ENCODE measurements at places on chromosomes 5 and 9.

DNA sequence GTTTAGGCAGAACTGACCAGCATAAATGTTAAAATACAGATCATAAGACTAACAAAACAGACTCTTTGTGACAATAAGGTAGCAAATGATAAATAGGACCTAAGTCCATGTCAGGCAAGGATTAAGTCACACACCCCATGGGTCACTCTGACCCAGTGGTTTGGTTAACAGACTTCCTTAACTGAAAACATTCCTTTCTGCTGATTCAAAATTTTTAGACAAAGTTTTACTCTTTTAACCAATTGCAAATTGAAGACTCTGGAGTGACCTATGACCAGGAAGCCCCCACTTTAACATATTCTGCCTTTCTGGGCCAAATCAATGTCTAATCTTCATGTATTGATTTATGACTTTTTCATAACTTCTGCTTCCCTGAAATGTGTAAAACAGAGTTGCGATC is 4.9 kb upstream of the NXNL2 start:
- no peak for DNase-seq

GRCh38 chr5:29894668-29895067 is 1298.8 kb upstream of the CDH6 start:
- DNase-seq: no peak

DNA sequence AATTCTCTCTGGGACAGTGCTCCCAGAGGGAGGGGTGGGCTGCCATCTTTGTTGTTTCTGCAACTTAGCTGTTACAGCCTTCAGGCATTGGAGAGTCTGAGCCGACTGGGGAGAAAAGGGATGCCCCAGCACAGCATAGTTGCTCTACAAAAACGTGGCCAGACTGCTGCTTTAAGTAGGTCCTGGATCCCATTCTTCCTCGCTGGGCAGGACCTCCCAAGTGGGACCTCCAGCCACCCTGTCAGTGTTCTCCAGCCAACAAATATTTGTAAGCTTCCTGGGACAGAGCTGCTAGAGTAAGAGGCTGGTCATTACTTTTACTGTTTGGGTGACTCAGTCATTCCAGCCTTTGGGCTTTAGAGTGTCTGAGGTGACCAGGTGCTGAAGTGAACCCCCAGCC is 292.7 kb upstream of the NREP start:
- DNase-seq: no peak

DNA sequence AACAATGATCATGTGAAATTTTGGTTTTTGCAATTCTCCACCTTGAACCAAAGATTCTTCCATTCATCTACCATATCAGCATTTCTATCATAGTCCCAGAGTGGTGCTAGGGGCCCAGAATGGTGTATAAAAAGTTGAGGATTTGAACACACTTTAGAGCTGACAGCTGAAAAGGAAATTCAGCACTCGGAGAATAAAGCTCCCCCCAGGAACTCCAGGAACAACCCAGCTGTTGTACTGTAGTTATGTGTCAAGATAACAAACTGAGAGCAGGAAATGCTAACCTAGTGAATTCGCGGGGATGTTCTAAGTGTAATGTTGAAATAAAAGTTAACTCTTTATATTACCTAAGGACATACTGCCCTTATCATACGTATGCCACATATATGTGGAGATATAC is 216.7 kb downstream of the NFIB start:
- DNase-seq: no peak

DNA sequence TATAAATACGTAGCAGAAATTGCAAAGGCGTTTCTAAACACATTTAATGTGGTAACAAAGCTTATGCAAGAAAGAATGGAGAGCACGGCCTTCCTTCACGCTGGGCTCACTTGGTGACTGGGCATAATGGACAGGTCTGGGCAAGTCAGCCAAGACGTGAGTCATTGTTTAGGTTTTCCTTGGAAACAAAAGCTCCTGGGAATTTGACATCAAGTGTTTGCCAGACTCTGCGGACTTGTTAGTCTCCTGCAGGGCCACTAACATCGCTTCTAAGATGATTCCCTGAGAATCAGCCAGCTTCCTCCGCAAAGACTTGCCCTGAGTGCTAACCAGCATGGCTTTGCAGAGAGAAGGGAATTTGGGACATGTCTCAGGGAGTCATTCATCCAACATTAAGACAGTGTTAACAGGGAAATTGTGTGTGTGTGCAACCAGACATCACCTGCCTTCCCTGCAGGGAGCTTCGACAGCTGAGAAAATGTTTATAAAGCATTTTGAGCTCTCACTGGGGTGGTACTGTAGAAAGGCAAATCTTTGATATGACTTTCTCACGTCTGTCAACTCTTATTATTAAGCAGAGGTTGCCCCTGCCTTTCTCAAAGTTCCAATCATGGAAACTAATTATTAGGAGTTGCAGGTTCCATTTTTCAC is 182.5 kb downstream of the NTRK2 start:
- no peak for DNase-seq

GRCh38 chr9:91273853-91274552 is 87.7 kb downstream of the AUH start:
- no peak for DNase-seq

GRCh38 chr5:179603308-179603707 is 20.2 kb downstream of the HNRNPH1 start:
- no peak for DNase-seq
